Suprapubic skin (tissue), 4 donors: ENCODE measurements at places on chromosomes 7 and 10.

- H3K4me1 ChIP-seq, result peaks cover 12% of the 10 kb centered on the region
- no peaks in the 10 kb centered on the region for H3K36me3 ChIP-seq
- H3K4me3 ChIP-seq, result no peak overlapping the region
These were observed 1.9 kb downstream of the GJC3 start for GRCh38 chr7:99927536-99927935.

- DNase-seq, result no peak
- H3K27ac ChIP-seq, result no peak overlapping the region
- no peaks in the 10 kb centered on the region for H3K36me3 ChIP-seq
- H3K4me1 ChIP-seq, result no peaks in the 10 kb centered on the region
These were observed 527.7 kb upstream of the CELF2 start for GRCh38 chr10:10489805-10490571.

GRCh38 chr10:71064413-71065118, 147.8 kb upstream of the UNC5B start:
- DNase-seq, result no peak
- H3K36me3 ChIP-seq, result no peaks in the 10 kb centered on the region
- H3K27ac ChIP-seq, result no peak overlapping the region
- H3K4me3 ChIP-seq, result no peak overlapping the region
- H3K4me1 ChIP-seq, result peaks cover 11% of the 10 kb centered on the region

GRCh38 chr7:47952224-47952623, 4.0 kb upstream of the PKD1L1 start:
- H3K4me3 ChIP-seq, result no peak overlapping the region
- peaks cover 6% of the 10 kb centered on the region for H3K4me1 ChIP-seq
- DNase-seq, result no peak
- H3K36me3 ChIP-seq, result peaks cover 23% of the 10 kb centered on the region

GRCh38 chr7:140857048-140857447, 67.7 kb downstream of the BRAF start:
- H3K4me1 ChIP-seq, result no peaks in the 10 kb centered on the region
- no peak overlapping the region for H3K27ac ChIP-seq
- no peaks in the 10 kb centered on the region for H3K36me3 ChIP-seq
- no peak for DNase-seq
- no peak overlapping the region for H3K4me3 ChIP-seq

- no peak for DNase-seq
- H3K36me3 ChIP-seq, result peaks cover 7% of the 10 kb centered on the region
- no peak overlapping the region for H3K4me3 ChIP-seq
- no peak overlapping the region for H3K27ac ChIP-seq
These were observed 61.0 kb upstream of the MKRN1 start for GRCh38 chr7:140540136-140540777.

- no peaks in the 10 kb centered on the region for H3K4me1 ChIP-seq
- H3K27ac ChIP-seq, result no peak overlapping the region
- no peak for DNase-seq
- H3K4me3 ChIP-seq, result no peak overlapping the region
These were observed 39.0 kb downstream of the RAB11FIP2 start for GRCh38 chr10:118007773-118008172.

GRCh38 chr7:4807598-4808016, 32.2 kb downstream of the AP5Z1 start:
- no peak overlapping the region for H3K27ac ChIP-seq
- peaks cover 11% of the 10 kb centered on the region for H3K27me3 ChIP-seq
- DNase-seq, result no peak
- H3K4me1 ChIP-seq, result peaks cover 3% of the 10 kb centered on the region

DNA sequence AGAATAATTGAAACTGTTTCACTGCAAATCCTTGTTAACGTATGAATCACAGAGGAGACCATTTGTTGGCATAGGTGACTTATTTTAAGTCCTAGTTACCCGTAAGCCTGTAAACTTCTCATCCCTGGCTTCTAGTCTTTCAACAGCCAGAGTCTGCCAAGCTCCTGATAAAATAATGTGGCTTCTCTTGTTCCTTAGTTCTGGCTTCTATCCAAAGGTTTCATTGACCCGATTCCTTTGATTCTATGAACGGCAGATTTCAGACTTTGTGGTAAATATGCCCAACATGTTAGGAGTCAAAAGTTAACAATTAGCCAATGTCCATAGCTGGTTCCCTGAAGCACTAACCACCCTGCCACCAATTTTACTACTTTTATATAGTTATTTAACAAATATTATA, 23.3 kb downstream of the DNAH11 start:
- no peaks in the 10 kb centered on the region for H3K27me3 ChIP-seq
- no peaks in the 10 kb centered on the region for H3K36me3 ChIP-seq
- no peaks in the 10 kb centered on the region for H3K4me1 ChIP-seq
- H3K27ac ChIP-seq, result no peak overlapping the region
- no peak overlapping the region for H3K4me3 ChIP-seq
- no peak for DNase-seq

GRCh38 chr10:77541247-77541646, 96.4 kb downstream of the KCNMA1 start:
- H3K27ac ChIP-seq, result no peak overlapping the region
- no peak for DNase-seq
- H3K4me3 ChIP-seq, result no peak overlapping the region
- H3K4me1 ChIP-seq, result peaks cover 3% of the 10 kb centered on the region
- H3K36me3 ChIP-seq, result no peaks in the 10 kb centered on the region

DNA sequence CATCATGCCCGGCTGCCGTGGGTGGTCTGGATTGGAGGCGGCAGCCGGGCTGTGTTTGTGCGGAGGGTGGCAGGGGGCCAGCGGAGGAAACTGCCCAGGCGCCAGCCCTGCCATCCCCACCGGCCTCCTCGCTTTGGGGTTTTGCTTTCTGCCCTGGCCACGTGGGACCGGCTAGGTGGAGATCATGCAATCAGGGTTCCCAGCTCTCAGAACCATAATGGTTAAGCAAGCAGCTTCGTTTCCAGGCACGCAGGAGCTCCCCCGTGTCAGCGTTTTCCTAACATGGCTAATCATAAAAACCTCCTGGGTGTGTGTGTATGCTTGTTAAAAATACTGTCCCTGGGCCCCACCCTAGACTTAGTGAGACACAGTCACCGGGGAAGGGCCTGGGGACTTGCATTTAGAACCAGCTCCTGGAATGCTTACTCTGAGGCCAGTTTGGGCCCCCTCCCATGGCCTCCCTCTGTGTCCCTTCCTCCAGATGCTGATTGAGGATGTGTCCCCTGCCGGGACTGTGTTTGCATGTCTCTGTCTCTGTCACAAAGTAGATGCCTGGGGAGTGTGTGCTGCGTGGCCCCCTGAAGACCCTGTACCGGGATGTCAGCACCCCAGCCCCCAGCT, 119.3 kb downstream of the CUX1 start:
- no peaks in the 10 kb centered on the region for H3K27me3 ChIP-seq
- no peak for DNase-seq
- H3K4me3 ChIP-seq, result peak overlapping the region; percentile 36
- H3K27ac ChIP-seq, result no peak overlapping the region

- no peak overlapping the region for H3K27ac ChIP-seq
- no peaks in the 10 kb centered on the region for H3K27me3 ChIP-seq
- H3K36me3 ChIP-seq, result no peaks in the 10 kb centered on the region
- peaks cover 27% of the 10 kb centered on the region for H3K4me1 ChIP-seq
- H3K4me3 ChIP-seq, result no peak overlapping the region
These were observed 155.8 kb downstream of the SKIDA1 start for GRCh38 chr10:21369697-21370096.

GRCh38 chr10:119342335-119342734, 135.0 kb downstream of the GRK5 start:
- H3K36me3 ChIP-seq, result no peaks in the 10 kb centered on the region
- H3K4me1 ChIP-seq, result peaks cover 4% of the 10 kb centered on the region
- DNase-seq, result no peak
- H3K27ac ChIP-seq, result no peak overlapping the region
- no peaks in the 10 kb centered on the region for H3K27me3 ChIP-seq
- no peak overlapping the region for H3K4me3 ChIP-seq

GRCh38 chr7:105975770-105976417, 12.8 kb downstream of the CDHR3 start:
- H3K36me3 ChIP-seq, result no peaks in the 10 kb centered on the region
- no peak for DNase-seq
- no peak overlapping the region for H3K27ac ChIP-seq
- H3K27me3 ChIP-seq, result no peaks in the 10 kb centered on the region
- no peaks in the 10 kb centered on the region for H3K4me1 ChIP-seq

DNA sequence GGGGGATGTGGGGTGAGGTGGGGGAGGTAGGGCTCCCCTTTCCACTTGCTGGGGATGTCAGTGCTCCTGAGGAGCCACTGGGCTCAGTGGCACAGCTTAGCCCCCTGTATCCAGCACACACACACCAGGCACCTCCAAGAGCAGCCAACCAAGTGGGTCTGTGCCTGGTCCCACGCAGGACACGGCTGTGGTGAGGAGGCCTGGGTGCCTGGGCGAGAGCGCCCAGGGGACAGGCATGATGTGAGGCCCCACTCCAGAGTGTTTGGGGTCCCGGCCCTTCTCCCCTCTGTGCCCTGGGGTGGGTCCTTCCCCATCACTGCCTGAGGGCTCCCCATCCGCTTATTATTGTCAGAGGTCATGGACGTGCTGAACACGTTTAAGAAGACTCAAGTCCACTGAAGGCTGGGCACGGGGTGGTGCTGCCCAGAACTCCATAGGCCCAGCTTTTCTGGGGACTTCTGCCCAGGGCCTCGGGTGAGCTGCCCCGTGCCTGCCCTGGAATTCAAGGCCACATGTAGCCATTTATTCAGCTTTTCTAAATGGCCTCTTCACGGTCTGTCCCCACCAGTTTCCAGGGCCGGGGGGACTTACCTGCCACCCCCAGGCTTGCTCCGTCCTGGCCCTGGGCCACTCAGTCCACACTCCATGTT, 119.8 kb downstream of the GRK5 start:
- H3K4me1 ChIP-seq, result peaks cover 3% of the 10 kb centered on the region
- no peak overlapping the region for H3K27ac ChIP-seq
- no peak overlapping the region for H3K4me3 ChIP-seq
- DNase-seq, result no peak
- no peaks in the 10 kb centered on the region for H3K36me3 ChIP-seq

DNA sequence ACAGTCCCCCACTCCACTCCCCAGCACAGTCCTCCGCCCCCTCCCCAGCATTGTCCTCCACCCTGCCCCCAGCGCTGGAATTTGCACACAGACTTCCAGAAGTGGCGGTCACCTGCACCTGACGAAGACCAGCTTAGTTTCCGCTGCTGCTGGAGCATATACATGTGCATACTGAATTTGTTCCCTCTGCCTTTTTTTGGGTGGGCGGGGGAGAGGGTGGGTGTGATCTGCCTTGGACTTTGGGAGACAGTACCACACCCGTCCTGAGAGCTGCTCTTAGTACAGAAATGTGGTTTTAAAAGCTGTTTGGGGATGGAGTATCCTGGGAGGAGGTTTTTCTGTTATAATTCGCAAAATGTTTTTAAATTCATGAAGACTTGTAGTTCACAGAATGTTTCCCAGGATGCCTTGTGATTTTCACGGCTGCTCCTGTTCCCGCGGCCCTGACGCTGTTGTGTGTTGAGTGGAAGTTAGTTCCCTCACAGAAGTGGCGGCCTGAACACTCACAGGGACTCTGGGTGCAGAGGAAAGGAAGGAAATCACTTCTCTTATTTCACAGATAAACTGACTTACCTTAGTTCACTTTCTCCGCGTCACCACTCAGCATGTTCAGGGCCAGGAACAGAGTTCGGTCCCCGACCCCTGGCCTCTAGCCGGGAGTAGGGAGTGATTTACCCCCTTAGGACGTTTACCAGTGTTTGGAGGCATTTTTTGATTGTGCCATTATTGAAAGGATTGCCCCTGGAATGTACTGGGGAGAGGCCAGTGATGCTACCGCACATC, 18.6 kb downstream of the PFKP start:
- peaks cover 13% of the 10 kb centered on the region for H3K36me3 ChIP-seq
- no peaks in the 10 kb centered on the region for H3K27me3 ChIP-seq
- no peak overlapping the region for H3K4me3 ChIP-seq

DNA sequence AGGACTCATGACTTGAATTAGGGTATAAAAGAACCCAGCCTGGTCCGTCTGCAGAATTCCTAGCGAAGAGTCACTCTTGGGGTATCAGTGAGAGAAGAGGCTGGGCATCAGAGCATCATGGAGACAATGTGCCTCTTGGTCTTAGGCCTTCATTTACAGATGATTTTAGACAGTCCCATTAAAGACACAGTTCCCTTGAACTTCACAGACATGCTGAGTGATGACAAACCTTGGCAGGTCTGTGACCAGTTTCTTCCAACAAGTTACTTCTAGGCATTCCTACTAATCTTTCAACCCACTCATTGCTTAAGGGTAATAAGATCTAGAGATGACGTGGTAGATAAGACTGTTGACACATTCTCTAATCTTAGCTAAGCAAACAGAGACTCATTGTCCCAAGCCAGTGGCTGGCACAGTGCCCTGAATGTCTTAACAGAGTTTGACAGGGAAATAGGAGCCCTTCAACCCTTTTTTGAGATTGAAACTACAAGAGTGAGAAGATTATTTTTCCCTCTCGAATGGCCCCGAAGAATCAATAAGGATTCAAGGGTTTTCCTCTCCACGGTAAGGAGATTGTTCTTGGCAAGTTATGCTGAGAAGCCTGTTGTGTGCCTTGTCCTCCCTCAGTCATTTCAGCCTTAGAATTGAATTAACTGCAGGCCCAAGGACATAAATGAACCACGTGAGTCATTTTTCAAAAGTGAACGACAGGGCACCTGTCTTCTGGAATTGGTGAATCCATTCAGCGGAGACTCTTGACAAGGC, 281.1 kb downstream of the CCDC3 start:
- peaks cover 29% of the 10 kb centered on the region for H3K4me1 ChIP-seq
- H3K27ac ChIP-seq, result peak overlapping the region; percentile 59
- DNase-seq, result peak; percentile 91
- H3K36me3 ChIP-seq, result no peaks in the 10 kb centered on the region
- no peaks in the 10 kb centered on the region for H3K27me3 ChIP-seq

- no peaks in the 10 kb centered on the region for H3K27me3 ChIP-seq
- H3K36me3 ChIP-seq, result no peaks in the 10 kb centered on the region
- DNase-seq, result no peak
- no peak overlapping the region for H3K4me3 ChIP-seq
- H3K4me1 ChIP-seq, result no peaks in the 10 kb centered on the region
- H3K27ac ChIP-seq, result no peak overlapping the region
These were observed 150.6 kb downstream of the TRIL start for GRCh38 chr7:28807396-28807994.

GRCh38 chr7:4713183-4713784, 31.2 kb downstream of the FOXK1 start:
- H3K4me1 ChIP-seq, result peaks cover 53% of the 10 kb centered on the region
- no peak overlapping the region for H3K4me3 ChIP-seq
- H3K36me3 ChIP-seq, result peaks cover 7% of the 10 kb centered on the region
- DNase-seq, result peak; percentile 84
- no peaks in the 10 kb centered on the region for H3K27me3 ChIP-seq
- H3K27ac ChIP-seq, result peak overlapping the region; percentile 67

- no peak for DNase-seq
- H3K4me1 ChIP-seq, result no peaks in the 10 kb centered on the region
- H3K4me3 ChIP-seq, result no peak overlapping the region
These were observed 285.2 kb downstream of the ZNF248 start for GRCh38 chr10:37572206-37572605.

- H3K4me1 ChIP-seq, result no peaks in the 10 kb centered on the region
- DNase-seq, result no peak
- H3K36me3 ChIP-seq, result no peaks in the 10 kb centered on the region
- H3K27ac ChIP-seq, result no peak overlapping the region
These were observed 39.2 kb upstream of the OTUD1 start for GRCh38 chr10:23399701-23400144.

GRCh38 chr10:81219758-81220157, 655.2 kb upstream of the NRG3 start:
- H3K27me3 ChIP-seq, result no peaks in the 10 kb centered on the region
- DNase-seq, result no peak
